ENCODE measurements at places on chromosomes 12 and 14.

- DNase-seq, result no peak
These were observed 63.4 kb upstream of the FUT8 start for GRCh38 chr14:65349100-65349499.

GRCh38 chr14:98826618-98827017 is 445.4 kb downstream of the BCL11B start:
- no peak for DNase-seq

DNA sequence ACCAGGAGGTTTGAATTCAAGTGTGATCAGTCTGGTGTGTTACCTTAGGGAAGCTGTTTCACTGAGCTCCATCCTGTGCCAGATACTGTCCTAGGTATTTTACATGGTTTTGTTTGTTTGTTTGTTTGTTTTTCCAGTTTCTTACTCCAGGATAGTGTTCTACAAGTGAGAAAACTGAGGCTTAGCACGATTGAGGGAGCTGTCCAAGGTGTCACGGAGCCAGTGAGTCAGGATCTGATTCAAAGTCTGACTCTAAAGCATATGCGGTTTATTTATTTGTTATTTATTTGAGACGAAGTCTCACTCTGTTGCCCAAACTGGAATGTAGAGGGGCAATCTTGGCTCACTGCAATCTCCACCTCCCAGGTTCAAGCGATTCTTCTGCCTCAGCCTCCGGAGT is 79.7 kb upstream of the GNG2 start:
- no peak for DNase-seq

- DNase-seq, result no peak
These were observed 569 bp upstream of the RGS6 start for GRCh38 chr14:71931492-71932228.

GRCh38 chr14:36021591-36022320 is 154.8 kb downstream of the PTCSC3 start:
- no peak for DNase-seq

DNA sequence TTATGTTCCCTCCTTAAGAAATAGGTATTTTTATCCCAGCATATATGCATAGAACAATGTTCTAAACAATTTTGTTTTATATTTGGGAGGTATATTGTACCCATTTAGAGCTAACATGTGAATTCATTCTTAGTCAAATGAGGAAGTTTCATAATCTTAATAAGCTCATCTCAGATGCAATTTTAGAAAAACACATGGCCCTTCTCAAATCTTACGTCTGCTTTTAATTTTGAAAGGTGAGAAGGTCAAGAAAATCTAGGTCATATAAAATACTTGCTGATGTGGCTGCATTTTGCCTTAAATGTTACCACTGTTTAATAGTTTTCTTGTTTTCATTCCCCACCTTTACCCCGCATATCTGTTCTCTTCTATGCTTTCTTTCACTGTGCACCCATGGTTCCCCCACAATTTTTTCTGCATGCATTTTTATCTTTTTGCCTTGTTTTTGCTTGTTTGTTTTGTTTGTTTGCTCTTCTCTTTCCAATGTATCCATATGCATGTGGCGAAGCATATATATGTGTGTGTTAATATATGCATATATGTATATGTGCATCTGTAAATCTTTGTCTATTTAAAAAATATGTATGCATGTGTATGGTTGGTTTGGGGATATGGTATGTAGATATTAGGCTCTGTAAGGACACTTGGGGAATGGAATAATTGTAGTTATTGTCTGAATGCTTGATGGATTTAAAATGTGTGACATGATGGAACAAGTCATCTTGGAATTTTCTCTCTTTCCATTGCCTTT is 317.1 kb downstream of the BCAT1 start:
- no peak for DNase-seq

DNA sequence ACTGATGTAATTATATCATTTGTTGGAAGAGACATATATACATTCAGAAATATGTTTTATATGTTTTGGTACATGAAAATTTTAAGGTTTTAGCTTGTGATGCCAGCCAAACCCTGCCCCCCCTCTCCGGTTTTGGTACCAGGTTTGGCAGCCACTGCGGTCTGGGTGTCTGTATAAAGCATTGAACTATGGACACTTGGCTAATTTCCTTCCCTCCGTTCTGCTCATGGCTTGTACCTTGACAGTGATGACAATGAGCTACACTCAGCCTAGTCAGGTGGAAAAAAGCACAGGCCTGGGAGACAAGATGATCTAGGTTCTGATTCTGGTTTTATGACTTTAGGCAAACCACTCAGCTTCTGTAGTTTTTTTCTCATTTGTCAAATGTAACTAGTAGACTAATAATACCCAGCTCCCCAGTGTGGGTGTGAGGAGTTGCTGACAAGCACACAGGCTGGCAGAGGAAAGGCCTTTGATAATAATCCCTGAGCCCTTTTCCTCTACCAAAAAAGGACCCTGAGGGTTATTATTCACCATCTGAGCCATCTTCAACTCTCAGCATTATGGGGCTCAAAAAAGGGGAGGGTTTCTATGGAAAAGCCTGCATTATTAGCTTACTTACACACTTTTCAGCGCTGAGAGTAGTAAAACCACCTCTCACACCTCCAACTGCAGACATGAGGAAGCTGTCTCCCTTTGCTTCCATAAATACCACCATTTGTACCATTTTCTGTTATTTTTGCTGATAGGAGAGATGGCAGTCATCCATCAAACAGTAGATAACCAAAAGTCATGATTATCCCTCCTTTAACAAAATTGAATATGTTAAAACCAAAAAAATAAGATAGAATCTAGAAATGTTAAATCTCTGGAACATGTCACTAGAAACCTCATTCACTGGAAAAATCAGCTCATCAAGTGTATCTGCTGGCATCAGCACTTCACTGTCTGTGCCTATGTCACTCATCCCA is 76.3 kb upstream of the PSMC1 start:
- DNase-seq, result no peak

- no peak for DNase-seq
These were observed 114.9 kb downstream of the METTL25 start for GRCh38 chr12:82473111-82473754.

DNA sequence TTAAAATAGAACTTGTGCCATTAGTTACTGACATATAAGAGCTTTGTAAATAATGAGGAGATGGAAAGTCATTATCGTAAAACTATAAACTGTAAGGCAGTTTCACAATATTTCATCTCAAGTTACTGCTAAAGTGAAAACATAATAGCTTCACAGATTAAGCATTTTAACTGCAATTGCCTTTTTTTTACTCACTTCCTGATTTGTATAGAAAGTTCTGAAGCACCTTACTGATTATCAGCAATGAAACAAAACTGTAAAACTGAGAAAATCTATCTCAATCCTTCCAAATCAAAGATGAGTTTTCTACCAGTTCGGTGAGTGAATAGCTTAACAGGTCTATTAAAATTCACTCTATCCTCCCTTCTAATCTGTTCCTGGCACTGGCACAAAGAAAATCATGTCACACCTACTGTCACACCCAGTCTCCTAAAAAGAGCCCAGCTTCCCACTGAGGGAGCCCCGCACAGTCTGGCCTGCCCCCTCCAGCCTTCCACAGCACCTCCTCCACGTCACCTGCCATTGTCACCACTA is 161.4 kb upstream of the ABCD2 start:
- no peak for DNase-seq

GRCh38 chr12:51846911-51847642 is 1.4 kb downstream of the FIGNL2 start:
- DNase-seq, result no peak

DNA sequence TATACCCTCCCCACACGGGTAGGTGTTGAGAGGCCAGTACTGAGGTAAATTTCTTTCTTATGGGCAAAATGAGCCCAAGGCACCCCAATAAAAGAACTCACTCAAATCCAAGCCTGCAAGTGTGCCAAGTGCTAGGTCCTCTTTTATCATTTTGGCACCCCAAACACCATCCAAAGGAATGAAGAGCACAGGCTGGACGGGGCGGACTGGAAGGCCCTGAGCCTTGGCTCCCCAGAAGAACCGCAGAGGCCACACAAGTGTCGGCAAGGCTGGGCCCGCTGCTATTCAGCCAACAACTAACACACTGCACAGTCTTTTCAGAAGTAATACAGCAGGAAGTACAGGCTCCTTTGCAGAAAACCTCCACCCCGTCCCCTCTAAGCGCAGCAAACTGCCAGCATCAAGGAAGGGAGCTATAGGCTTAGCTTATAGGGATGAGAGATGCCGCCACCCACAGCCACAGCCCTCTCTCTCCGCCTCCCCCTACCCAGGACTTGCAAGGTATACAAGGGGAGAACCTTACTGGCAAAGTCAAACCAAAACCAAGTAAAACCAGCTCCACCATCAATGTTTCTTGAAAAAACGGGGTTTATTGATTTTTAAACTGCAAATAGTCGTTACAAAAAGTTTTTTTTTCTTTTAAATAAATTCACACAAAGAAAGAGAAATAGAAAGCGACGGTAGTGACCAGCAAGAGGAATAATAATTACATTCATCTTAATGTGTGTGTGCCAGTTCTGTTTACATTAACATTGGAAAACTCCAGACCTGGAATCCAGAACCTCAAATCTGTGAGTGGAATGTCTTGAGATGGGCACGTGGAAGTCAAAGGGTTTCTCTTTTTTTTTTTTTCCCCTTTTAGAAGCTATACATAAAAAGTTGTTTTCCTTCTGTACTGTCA is 5.5 kb downstream of the ZFP36L1 start:
- DNase-seq, result no peak

- no peak for DNase-seq
These were observed 1.8 kb upstream of the WNK1 start for GRCh38 chr12:750366-751191.

DNA sequence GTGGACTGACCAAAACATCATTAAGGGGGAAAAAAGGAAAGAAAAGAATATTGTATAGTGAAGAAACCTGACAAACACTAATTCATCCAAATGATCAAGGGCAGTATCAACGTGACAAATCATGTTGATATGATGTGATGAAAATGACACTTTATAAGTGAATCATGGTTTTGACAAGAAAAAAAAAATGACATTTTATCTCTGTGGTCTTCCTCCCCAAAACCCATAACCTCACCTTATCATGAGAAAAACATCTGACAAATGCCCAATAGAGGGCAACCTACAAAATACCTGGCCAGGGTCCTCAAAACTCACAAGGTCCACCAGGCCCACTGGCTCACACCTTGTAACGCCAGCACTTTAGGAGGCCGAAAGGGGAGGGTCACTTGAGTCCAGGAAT is 13.8 kb downstream of the TMED10 start:
- DNase-seq, result no peak

DNA sequence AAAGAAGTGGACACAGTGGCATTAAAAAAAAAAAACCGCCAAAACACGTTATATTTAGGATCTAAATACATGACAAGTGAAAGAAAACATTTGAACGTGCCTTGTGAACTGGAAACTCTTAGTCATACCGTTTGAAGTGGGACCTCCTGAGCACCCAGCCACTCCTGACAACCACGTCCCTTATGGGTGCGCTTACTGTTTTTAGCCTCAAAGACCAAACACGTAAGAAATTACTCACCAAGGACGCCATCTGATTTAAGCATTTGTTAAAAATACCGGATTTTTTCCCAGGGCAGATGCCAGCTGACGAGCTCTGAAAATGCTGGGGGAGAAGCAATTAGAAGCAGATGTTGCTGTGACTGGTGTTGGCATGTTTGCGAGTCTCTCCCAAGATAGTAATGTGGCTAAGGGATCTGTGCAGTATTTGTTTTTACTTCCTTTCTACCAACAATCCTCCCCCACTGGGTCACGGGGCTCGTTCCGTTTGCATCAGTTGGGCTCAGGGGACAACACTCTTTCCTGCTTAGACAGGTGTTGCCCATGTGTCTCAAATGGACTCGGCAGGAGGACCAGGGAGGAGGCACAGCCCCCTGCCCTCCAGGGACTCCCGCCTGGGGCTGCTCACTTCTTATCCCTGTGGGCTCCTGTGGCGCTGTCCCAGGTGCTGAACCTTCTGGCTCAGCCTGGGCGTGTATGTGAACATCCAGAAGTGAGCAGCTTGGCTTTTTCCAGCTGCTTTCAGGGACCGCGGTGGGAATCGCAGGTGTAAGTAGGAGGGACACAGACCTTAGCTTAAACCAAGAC is 101.0 kb downstream of the BEGAIN start:
- DNase-seq, result peak; percentile 38

- DNase-seq, result no peak
These were observed 241.2 kb downstream of the RBM19 start for GRCh38 chr12:113724794-113725556.

DNA sequence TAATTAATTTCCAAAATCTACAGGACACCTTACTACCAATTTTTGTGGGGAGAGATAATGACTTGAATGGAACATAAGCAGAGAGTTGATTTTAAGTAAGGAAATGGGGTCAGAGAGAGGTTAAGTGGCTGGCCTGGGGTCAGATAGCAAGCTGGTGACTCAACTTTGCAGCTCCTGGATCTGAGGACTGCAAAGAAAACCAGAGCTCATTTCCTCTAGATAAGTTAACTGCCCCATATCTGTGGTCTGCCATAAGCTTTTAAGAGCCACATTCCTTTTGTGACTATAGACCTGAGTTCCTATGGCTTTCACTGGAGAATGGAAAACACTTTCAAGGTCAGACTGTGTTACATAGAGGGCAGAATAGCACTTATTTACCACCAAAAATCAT is 201.2 kb upstream of the PRICKLE1 start:
- DNase-seq, result no peak

GRCh38 chr12:85531341-85531740 is 251.3 kb downstream of the ALX1 start:
- DNase-seq, result no peak

DNA sequence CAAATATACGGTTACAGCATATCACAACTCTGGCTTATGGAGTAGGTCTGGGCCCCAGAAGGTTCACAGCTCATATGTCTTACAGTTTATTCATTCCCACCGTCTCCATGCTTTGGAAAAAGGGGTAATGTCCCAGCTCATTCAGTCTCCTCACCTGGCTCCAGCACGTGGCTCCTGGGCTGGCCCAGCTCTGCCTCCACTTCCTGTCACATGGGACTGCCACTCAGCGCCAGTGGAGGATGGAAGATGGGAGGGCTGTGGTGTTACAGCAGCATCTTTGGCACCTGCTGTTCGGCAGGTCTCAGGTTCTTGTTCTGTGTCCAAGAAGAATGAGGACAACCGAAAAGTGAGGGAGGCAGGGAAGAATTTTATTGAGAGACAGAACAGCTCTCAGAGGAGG is 216.3 kb upstream of the ATXN7L3B start:
- no peak for DNase-seq

GRCh38 chr12:80411787-80412186 is 32.2 kb upstream of the PTPRQ start:
- no peak for DNase-seq

DNA sequence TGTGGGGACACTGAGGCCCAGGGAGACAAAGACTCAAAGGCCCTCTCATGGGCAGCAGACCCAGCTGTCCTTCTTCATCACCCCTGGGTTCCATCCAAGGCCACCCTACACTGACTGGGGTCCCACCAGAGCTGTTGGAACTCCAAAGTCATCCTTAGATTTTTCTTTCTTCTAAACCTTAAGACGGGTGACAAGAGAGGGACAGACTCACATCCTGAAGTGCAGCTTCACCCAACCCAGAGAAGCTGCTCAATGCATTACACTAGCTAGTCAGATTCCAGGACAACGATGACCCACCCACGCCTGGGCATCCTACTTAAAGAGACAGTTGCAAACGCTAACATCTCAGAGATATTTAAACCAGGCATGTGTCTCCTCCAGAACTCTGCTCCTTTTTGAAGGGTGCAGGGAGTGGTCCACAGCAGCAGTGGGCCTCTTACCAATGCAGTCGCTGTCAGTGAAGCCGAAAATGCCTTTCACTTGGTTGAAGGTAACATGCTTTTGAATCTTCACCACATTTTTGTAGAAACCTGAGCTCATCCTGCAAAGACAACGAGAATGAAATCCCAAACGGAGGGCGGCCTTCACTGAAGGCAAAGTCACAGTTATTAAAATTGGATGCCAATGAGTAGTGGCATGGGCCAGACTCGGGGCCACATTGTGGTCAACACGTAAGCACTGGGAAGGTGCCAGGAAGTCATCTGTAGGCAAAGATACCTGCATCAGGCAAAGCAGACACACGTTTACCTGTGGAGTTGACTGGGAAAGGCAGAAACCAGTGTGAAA is 23.4 kb downstream of the SLC25A47 start:
- no peak for DNase-seq
